CD8-positive, alpha-beta memory T cell (primary cell): ENCODE measurements at places on chromosomes 3 and 15. TPM values are rescaled to one million over a fixed set of nuclear protein-coding genes. Genes with fewer than 3 reads are reported as not detected.

DNA sequence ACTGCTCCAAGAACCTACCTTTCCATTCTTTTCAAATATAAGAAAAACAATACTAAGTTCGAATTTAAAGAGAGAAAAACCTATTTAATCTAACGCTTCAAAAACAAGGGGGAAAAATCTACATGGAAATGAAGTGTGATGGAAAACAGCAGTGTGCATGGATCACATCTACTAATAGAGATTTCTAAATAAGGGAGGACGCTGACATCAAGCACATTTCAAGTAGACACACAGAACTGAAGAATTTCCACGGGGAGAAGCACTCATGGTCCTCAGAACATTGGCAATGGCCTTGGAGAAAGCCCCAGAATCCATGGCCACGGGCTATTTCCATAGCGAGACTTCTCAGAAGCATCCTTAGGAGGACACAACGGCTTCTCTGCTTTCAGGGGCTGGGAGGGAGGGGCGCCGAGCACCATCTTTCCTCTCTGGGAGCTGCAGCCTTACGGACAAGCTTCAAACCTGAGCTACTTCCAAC, 1.0 kb downstream of the TASOR start:
- DNase-seq = no peak

DNA sequence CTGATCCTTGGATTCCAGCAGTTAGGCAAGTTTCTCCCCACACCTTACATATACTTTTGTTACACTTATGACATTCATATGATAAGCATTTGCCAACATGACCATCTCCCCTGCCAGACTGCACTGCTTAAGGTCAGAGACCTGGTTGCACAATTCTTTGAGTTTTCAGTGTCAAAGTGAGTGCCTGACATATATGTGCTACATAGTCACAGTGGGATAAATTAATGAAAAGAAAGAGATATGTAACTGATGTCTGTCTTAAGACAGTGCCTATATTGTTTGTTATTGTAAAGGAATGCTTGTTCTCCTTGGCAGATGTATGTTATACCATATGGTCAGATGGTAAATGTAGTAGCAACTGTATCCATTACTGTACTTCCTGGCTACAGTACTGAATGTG, 3.5 kb upstream of the DCUN1D1 start:
- no peak for DNase-seq

DNA sequence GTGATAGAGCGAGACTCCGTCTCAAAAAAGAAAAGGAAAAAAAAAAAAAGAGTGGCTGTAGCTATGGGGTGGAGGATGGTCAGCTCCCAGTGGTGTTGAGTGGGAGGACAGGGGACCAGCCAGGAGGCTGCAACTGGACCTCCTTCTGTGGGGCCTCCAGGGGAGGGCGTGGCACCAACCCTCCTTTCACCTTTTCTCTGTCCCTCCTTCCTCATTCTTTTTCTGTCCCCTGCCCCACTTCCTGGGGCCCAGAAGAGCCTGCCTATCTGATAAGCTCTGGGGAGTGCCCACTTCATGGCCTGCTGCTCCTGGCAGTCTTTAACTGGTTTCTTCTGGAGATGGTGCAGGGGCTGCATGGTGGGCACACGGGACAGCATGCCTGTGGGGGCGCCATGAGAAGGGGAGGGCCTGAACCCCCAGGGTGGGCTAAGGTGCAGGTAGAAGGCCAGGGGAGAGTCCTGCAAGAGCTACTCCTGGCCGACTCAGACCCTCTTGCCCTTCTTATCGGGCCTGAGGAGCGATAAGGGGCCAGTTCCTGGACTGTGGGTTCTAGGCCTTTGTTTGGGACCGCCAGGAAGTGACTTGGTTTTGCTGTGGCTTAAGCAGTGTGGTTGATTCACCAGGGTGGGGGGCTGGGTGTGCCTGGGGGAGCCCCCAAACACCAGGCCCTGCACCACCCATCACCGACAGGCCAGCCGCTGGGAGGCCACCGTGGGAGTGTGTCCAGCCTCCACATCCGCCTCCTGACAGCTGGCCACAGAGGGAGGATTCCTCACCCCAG, 49.4 kb upstream of the FLNB start:
- DNase-seq = no peak

DNA sequence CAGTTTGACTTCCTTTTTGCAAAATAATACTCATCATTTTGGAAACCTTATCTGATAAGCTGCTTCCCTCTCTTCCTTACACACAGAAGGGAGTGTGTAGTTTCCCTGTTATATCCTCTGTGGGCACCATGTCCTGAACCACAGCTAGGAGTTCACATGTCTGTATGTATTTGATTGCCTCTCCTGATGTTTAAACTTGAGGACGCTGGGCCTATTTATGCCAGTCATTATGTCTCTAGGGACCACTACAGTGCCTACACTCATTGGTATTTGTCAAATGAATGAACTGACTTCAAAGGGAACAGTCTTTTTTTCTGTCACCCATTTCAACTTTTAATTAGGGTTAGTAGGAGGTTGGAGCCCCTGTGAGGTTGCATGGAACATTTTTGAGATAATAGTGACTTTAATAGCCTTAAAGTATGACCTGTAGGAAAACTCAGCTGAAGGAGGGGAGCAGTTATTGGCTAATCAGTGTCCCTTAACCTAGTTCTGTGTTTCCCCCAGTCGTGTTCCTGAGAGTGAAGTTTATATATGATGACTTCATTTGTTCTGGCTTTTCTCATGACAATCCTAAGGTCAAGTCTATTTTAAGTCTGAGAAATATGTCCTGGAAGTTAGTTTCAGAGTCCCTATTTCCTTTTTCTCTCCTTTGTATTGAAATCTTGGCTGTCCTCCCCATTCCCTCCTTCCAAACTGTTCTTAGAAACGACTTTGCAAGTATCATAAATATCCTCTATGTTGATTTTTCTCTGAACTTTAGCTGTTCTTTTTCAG, 28.9 kb downstream of the PDE8A start:
- DNase-seq = no peak

DNA sequence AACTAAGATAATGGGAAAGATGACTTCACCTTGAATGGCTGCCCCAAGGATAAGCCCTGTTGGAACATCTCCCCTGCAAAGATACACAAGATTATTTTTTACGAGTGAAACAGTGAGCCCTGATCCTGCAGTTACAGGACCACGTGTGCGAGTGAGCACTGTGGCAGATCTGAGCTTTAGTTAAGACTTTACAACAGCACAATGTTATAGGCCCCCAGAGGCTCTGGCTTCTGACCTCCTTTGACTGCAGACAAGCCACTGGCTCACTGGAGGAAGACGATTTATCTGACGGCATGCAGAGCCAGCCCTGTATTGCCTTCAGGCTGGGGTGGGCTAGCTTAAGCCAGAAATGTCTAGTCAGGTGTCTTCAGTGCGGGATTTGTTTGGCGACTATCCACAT, 174.4 kb downstream of the ARRDC4 start:
- DNase-seq = no peak

GRCh38 chr3:180680097-180680430, 775 bp upstream of the CCDC39 start:
- DNase-seq = peak; percentile 50

- peak; percentile 66 for DNase-seq
These were observed 59.1 kb downstream of the IQSEC1 start for GRCh38 chr3:13013994-13014754.

GRCh38 chr3:31903686-31904431, 77.2 kb downstream of the OSBPL10 start:
- DNase-seq = no peak

GRCh38 chr3:180433152-180433551, 168.8 kb upstream of the TTC14 start:
- no peak for DNase-seq

FBN1 gene
- polyA plus RNA-seq = 0.21 TPM

DNA sequence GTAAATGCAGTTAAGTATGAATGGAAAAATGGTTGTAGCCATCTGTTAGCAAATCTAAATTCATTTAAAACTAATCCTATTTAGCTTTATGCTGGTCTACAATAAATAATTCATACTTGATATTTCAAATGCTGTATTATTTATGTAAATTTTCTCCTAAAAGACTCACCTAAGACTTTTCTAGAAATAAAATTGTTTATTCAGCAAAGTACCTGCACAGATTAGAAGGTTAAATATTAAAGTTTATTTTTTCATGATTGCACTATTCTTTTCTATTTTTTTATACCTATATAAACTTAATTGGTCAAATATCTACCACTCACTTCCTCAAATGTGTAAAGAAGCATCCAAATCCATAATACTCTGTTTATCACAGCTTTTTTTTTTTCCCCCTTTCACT, 45.2 kb downstream of the MBNL1 start:
- no peak for DNase-seq

ACSBG1 gene
- 0.06 TPM for polyA plus RNA-seq

DNA sequence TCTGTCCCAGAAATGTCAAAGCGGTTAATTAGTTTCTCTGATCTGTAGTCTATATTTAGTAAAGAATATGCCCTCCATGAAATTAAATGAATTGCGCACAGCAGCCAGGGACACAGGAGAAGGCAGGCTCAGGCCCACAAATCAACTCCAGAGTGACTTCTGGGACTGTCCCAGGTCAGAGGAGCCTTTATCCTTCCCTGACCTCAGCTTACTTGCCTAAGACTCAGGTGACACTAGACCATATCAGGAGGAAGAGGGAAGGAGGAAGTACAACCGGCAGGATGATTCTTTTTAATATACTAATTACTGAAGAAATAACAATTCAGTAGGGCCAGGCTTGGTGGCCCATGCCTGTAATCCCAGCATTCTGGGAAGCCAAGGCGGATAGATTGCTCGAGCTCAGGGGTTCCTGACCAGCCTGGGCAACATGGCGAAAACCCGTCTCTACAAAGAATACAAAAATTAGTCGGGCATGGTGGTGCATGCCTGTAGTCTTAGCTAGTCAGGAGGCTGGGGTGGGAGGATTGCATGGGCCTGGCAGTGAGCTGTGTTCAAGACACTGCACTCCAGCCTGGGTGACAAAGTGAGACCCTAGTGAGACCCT, 1.8 kb upstream of the GPR15 start:
- DNase-seq = no peak

DNA sequence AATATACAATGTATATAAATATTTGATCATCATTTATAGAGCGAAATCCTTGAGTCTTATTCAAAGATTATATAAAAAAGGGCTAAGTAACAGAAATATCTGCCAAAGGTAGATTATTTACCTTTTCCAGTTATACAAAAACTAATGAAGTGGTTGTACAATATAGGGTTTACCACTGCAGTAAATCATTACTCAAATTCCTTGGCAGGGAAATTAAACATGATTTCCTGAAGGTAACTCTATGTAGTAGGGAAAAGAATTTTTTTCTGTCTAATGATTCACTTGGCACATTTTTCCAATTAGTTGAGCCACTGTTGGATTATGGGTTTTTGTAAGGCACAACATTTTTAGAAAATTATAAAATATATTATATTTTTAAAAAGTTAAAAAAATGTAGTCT, 129.6 kb downstream of the NR2F2 start:
- no peak for DNase-seq

DGKG gene
- polyA plus RNA-seq = not detected

CCR4 gene
- 10.0 TPM for polyA plus RNA-seq

- no peak for DNase-seq
These were observed 705.8 kb downstream of the NR2F2 start for GRCh38 chr15:97036301-97036700.

- DNase-seq = no peak
These were observed 169.4 kb downstream of the SHQ1 start for GRCh38 chr3:72678867-72679266.

DNA sequence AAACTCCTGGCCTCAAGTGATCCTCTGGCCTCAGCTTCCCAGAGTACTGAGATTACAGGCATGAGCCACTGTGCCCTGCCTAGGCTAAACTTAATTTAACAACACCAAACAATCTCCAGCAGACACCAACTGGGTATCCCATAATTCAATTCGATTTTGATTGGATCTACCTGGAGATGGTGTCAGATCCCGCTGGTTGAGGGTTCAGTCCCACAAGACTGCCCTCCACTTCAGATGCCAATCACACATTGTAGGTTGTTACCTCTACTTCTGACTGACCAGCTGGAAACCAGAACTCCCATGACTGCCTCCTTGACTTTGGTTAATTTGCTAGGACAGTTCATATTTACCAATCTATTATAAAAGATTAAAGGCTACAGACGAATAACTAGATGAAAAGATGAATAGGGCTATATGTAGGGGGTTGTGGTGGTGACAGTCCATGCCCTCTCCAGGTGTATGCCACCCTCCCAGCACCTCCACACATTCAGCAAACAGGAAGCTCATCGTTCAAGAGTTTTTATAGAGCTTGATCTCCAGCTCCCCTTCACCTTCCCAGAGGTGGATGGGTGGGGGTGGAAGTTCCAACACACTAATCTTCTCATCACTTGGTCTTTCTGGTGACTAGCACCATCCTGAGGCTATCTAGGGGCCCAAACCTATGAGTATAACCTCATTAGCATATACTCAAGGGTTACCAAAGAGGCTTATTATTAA, 9.3 kb downstream of the B2M start:
- DNase-seq = no peak

GRCh38 chr3:196398782-196399181, 33.4 kb downstream of the UBXN7 start:
- DNase-seq = no peak

GRCh38 chr15:77988347-77989295, 88.9 kb downstream of the TBC1D2B start:
- no peak for DNase-seq

DNA sequence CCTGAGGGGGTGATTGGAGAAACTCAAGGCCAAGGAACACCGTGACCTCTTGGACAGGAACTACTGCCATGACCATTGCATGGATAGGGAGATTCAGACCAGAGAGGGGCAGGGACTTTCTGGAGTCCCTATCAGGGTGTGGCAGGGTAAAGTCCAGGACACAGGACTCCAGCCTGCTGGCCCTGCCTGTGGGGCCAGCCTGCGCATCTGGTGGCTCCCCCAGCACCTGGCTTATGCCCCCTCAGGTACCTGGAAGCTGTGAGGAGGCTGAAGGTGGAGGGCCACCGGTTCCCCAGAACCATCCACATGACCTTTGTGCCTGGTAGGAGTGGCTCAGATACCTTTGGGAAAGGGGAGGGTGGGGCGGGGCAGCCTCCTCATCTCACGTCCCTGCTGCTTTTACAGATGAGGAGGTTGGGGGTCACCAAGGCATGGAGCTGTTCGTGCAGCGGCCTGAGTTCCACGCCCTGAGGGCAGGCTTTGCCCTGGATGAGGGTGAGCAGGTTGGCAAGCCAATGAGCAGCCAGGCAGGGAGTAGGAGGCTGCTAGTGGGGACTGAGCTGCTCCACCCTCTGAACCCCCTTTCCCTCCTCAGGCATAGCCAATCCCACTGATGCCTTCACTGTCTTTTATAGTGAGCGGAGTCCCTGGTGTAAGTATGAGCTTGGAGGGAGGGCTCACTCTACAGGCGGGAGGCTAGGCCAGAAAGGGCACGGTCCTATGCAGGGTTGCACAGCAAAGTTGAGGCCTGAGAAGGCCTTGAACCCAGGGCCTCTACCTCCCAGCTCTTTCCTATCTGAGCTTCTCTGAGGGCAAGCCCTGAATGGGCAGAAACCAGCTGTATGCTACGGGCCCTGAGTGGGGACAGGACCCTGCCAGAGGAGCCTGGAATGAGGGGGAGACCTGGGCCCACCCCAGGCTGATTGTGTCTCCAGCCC, 2.9 kb downstream of the ACY1 start:
- no peak for DNase-seq
